Sciatic nerve (tissue), 2 donors: ENCODE measurements at places on chromosomes 5 and 9. TPM values are rescaled to one million over a fixed set of nuclear protein-coding genes. Genes with fewer than 3 reads are reported as not detected.
A peak's percentile ranks its signal among the peaks of the same experiment; 100 is the strongest.

The CHMP5 gene
- 73.0 TPM for total RNA-seq

The ZNG1A gene
- 33.6 TPM for total RNA-seq

The ZNF354B gene
- total RNA-seq: 29.0 TPM

The PRUNE2 gene
- total RNA-seq: 55.3 TPM

The BARX1 gene
- total RNA-seq: not detected

The SPOCK1 gene
- total RNA-seq: 52.4 TPM

The CCIN gene
- total RNA-seq: not detected

DNA sequence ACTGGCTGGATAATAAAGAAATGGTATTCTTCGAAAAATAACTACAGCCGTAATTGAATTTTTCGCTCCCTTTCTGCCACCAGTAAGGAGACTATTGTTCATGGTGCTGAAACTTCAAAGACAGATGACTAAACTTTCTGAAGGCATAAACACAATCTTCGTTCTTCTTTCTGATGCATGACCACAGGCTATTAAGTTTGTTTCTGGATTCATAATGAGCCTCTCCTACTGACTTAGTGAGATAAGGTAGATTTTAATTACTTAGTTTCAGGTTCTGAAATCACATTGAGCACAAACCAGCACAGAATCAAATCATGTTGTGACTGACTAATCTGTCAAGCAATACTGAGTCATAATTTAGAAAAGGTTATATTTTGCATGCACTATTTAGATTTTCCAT is 441.8 kb upstream of the CCNG1 start:
- DNase-seq: no peak

GRCh38 chr5:4345850-4346249 is 750.2 kb downstream of the IRX1 start:
- no peak for DNase-seq

GRCh38 chr5:54093861-54094260 is 216.5 kb downstream of the ARL15 start:
- no peak for DNase-seq

DNA sequence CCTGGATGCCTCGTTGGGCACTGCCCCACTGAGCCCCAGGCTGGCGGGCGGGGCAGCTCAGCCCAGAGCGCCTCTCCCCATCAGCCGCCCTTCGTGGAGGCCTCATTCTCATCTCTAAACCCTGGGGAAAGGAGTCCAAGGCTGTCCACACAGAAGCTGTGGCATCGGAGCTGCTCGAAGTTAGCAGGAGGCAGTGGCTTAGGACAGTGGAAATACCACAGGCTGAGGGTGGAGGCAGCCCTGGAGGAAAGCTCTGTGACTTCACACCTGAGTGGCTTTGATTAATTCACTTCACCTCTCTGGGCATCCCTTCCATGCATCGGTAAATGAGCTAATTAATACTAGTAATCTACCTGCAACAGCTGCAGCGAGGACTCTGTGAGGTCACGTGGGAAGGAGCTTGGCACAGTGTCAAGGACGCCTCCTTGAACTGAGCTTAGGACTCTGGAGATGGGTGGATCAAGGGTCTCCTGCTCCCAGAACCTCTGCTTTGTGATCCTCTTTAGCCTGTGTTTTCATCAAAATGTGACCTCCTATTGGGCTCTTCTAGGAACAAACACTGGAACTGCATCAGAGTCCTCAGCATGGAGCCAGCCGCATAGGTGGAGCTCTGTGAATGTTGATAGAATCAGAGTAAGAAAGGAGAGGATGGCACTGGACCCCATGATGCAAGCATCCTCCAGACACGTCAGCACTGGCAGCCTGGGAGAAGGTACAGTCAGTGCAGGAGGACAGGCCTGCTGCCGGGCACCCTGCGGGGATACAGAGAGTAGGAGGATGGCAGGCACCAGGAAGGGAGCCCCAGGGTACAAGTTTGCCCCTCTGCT is 842 bp upstream of the ANGPTL2 start:
- DNase-seq: peak; percentile 83

DNA sequence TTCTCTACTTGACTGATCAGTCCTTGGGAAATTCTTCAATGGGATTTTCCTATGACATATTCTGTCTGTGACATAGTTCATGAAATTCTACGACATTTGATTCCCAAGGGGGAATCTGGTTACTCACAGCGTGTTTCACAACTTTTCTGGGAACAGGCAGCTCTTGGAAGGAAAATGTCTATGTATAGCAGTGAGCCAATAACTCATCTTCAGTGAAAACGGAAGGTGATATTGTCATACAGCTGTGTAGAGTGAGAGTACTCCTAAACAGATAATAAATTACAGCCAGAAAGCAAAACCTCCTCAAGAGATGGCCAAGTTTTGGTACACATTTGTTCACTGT is 91.4 kb downstream of the C9orf152 start:
- no peak for DNase-seq

GRCh38 chr5:132183723-132184122 is 43.9 kb downstream of the P4HA2 start:
- no peak for DNase-seq

DNA sequence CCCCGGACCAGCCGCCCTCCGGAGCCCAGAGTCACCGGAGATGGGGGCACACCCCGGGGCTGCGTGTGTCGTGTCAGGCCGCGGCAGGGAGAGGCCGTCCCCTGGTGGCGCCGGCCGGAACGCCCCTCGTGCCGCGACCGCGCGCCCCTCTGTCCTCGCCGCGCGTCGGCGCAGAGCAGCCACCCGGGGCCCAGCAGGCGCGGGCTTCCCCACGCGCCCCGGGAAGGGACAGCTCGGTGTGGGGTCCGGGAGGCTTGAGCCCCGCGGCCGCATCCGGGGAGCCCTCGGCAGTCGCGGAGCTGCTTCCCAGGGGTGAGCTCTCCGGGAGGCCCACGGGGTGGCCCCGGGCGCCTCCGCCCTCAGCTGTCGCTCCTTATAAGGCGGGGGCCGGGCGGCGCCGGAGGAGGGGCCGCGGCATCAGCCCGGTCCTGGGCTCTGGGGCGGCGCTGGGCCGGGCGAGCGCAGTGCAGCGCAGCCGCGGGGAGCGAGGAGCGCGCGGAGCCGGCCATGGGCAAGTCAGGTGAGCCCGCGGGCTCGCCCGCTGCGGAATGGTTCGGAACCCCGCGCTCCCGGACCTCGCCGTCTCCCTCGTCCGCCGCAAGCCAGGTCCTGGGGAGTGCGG is at the start of gene GLIPR2:
TSS of gene GLIPR2 (plus strand) at position 462 of the 622 bp plus-strand sequence. CDS start at position 508, 46 bp downstream.
- DNase-seq: peak; percentile 83

DNA sequence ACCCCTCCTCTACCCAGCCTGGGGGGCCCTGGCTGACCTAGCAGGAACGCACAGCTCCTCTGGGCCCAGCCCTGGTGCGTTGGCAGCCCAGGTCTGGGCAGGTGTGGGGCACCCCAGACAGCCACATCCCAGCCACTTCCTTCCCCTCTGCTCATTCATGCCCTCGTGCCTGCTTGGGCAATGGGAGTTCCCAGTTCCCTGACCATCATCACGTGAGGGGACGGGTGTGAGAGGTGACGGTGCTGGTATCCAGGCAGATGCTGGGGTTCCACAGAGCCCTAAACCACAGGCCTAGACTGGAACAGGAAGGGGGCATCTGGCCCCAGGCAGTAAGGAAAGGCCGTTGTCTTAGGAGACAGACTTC is 8.4 kb downstream of the RALGDS start:
- peak; percentile 75 for DNase-seq

GRCh38 chr5:135710045-135710675 is 124.3 kb upstream of the SLC25A48 start:
- DNase-seq: no peak

DNA sequence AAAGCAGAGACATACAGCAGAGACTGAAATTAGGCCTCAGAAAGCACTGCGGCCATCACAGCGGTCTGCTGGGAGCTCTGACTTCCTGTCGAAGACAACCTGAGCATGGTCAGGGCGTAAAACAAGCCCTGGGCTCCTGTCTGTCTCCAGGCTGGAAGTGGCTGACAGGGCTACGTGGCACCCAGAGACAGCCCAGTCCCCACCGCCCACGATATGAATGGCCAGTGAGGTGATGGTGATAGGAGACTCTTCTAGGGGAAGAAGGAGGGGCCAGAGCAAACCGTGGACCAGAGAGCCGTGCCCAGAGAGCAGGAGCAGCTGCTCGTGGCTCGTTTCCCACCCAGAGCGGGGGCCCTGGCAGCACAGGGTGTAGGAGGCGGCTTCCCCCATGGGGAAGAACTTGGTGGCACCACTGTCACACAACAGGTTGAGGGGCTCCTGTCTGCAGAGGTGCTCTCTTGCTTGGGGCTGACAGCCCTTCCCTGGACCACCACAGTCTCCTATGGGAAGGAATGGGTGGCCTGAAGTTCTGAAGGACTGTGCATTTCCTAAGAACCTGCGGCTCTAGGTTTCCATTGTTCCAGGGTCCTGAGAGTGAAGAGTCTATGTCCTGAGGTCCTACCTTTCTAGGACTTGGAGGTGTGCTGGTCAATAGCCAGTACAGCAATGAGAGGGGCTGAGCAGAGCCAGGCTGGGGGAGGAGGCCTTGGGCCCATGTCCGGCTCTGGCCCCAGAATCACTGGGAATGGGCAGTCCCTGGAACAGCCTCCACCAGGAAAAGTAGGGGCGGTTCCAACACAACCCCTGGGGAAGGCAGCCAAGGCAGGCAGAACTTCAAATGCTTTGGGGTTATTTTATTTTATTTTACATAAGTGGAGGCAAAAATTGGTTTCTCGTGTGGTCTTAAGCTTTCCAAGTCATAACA is 56.4 kb downstream of the BARX1 start:
- DNase-seq: peak; percentile 35

- no peak for DNase-seq
These were observed 729 bp upstream of the HAND1 start for GRCh38 chr5:154478752-154479159.

DNA sequence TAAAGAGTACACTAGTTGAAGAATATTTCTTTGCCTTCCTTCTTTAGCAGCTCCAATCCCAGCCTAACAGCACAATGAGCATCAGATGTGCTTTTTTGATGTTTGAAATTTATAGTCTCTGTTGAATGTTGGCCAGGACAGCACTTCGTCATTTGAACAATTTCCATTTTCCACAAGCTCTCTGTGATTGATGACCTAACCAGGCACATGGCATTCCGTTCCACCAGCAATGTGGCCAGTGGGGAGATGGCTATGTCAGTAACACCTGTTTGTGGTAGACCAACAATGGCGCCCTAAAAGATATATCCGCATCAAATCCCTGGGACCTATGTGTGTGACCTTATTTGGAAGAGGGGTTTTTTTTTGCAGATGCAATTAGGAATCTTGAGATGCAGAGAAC is 66.8 kb downstream of the PALM2AKAP2 start:
- no peak for DNase-seq
